NCI-H2029 treated with DMSO at 0.1 percent for 48 hours (cell line): ENCODE measurements at places on chromosomes 5 and 9.

- no peak for DNase-seq
Measured at GRCh38 chr5:128736553-128736952, 198.5 kb upstream of the FBN2 start.

- no peak for DNase-seq
Measured at GRCh38 chr5:13653709-13654108, 290.8 kb downstream of the DNAH5 start.

GRCh38 chr9:110327716-110328115 lies 9.9 kb downstream of the TXNDC8 start:
- no peak for DNase-seq

DNA sequence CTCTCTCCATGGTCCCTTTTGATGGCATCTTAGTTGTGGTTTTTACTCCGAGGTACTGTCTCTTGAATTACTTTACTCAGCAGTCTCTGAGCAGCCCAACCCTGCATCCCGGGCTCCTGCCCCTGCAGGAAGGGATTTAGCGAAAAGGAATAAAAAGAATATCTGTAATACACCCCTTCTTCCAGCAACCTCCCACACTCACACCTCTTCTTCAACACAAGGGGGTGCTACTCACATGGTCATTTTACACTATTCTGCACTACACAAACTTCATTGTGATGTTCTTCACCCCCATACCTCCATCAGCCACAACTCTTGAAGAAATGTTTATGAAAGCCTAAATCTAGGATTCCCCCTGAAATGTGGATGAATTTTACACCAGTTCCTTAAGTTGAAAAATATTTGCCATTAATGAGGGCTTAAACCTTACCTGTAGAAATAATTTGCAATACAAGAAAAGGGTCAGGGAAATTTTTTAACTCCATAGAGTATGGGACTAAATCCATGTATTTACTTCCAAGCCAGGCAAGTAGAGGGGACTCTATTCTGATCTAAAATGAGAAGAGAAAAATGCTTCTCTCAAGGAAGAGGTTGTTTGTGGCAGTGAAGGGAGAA lies 26.0 kb downstream of the TPD52L3 start:
- DNase-seq: peak; percentile 34

- DNase-seq: no peak
Measured at GRCh38 chr5:81718300-81718699, 32.6 kb downstream of the SSBP2 start.

- DNase-seq: no peak
Measured at GRCh38 chr5:41071975-41072374, 833 bp upstream of the MROH2B start.

- no peak for DNase-seq
Measured at GRCh38 chr5:119264186-119264585, 91.6 kb upstream of the TNFAIP8 start.

GRCh38 chr9:116937361-116937760 lies 250.3 kb downstream of the TRIM32 start:
- DNase-seq: no peak

GRCh38 chr9:107805201-107805600 lies 315.6 kb upstream of the KLF4 start:
- DNase-seq: no peak

GRCh38 chr5:39570403-39571027 lies 145.7 kb upstream of the DAB2 start:
- no peak for DNase-seq

GRCh38 chr9:7653262-7653661 lies 146.3 kb downstream of the DMAC1 start:
- no peak for DNase-seq

- DNase-seq: no peak
Measured at GRCh38 chr5:107553117-107553555, 117.6 kb downstream of the EFNA5 start.

DNA sequence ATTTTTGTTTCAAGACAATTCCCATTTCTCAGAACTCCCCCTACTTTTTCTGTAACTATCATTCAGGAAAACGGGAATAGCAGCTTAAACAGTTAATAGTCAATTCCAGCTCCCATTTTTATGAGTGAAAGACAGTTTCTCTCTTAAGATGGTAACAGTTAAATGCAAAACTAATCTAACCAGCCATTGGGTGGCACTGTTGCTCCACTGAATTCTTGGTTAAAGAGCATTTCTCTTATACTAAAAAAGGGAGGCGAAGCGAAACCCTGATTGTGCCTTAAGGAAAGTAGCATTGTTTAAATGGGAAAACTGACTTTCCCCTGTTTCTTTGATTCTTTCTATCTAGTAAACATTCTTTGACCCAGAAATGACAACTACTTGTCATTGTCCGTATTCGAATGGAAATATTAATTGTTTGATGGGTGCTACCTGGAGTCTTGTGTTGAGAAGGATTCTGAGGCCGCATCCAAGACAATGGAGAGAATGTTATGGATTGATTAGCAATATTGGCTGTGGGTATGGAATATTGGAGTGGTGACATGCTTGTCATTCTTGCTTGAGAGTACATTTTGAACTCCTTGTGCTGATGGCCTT lies 507.8 kb downstream of the MAT2B start:
- peak; percentile 45 for DNase-seq
